NCI-H524 treated with DMSO at 0.1 percent for 48 hours (cell line): ENCODE measurements at places on chromosomes 6 and 20.

DNA sequence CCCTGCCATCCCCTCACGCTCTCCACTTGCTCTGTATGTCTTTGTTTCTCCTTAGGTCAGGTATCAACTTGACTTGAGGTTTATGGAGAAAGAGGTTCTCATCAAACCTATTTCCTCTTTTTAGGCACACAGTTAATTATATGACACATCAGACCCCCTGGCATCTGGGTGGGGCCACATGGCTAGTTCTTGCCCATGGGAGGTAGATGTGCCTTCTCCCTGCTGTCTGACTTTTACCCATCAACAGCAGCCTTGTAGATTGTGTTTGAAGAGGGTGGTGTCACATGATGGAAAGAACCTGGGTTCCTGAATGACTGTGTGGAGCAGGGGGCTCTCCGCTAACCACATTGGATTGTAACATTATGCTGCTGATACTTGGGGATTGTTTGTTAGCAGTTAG is 7.2 kb upstream of the UQCC2 start:
- no peak for DNase-seq

DNA sequence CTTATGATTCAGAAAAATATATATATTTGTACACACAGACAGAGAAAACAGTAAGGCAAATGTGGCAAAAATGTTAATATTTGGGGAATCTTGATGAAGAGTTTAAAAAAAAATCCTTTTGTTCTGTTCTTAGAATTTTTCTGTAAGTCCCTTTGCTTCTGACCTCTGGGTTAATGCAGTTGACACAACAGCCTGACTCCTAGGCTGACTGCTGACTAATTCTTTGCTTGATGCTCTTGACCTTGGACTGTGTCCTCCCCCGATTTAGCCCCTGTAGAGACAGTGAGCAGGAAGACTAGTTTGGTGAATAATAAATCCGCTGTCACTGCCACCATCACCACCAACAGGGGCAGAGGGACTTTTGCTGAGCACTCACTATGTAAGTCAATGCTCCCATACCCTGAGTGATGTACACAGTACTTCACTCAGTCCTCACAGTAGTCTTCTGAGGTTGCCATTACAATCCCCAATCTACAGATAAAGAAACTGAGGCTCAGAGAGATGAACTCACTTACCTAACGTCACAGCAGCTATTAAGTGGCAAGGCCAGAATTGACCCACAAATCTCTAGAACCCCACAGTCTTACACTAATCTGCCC is 71.7 kb downstream of the SNX5 start:
- DNase-seq = no peak

DNA sequence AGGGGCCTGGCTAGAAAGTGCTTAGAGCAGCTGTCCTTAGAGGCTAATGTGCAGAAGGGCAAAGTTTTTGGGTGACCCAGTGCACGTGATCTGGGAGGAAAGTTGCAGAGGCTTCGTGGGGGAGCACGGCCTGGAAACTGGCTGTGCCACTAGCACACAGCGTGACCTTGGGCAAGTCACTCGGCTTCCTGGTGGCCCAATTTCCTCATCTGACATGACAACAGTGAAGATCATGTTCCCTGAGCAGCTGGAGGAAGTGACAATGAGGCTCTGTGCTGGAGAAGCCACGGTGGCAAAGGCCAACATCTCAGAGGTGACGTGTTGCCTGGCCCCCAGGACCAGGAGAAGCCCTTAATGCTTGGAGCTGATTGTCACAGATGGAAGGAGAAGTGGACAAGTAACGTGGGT is 99.5 kb downstream of the FOXC1 start:
- DNase-seq = no peak

DNA sequence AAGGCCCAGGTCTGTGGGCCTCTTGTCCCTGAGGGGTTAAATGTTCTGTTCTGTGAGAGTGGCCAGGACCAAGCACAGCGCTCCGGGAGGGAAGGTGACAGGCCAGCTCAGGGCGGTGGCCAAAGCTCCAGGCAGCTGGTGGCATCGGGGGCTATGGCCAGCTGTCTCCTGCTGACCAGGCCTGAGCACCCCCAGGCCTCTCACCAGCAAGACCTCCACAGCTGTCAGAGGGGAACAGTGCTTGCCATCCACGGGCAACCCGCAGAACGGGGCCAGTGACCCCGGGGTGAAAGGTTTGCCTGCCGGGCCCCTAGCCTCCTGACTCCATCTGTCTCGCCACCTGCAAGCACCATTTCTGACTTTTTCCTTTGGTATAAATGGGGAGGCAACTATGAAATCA is 46.0 kb downstream of the EYA2 start:
- no peak for DNase-seq

DNA sequence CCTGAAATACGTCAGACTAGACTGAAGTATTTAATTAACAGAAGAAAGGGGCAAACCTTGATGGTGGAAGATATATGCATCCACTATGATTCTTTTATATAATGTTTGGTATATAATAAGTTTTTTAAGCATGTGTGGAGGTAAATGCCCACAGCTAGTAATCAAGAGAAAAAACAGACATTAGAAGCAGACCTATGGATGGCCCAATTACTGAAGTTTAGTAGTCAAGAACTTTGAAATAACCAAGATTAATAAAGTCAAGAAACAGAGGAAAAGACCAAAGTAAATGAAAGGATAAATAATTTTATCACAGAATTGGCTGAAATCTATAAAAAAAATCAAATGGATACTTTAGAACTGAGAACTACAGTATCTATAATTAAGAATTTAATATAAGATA is 15.3 kb downstream of the TTI1 start:
- no peak for DNase-seq
